SJCRH30 (cell line): ENCODE measurements at places on chromosomes 1 and 21.

DNA sequence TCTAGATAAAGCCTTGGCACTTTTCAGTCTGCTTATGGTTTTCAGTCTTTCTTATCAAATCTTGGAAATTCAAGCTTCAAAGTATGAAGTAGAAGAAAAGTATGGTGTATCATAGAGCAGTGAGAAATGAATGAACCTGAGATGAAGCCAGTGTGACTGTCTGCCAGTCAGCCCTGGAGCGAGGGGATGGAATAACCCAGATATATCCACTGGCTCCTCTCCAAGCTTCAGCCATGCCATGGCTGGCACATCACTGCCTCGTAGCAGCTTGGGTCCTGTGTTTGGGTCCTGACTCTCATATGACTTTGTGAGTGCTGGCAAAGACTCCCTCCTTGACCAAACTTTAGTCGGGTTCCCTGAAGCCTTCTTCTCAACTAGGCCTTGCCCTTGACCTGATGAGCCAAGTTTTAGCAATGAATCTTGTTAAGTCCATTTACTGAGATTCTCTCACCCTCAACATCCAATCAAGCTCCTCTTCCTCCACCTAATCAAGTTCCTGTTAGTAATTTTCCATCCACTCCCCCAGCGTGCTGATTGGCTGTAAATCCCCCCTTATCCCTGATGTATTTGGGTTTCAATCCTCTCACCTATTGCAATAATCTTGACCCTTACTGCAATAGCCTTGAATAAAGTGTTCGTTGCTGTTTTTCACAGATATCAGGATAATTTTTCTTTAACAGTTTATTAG, 62.5 kb upstream of the PRDX6 start:
- DNase-seq = no peak
- H3K36me3 ChIP-seq = no peaks in the 10 kb centered on the region
- H3K27ac ChIP-seq = no peak overlapping the region
- H3K4me3 ChIP-seq = no peak overlapping the region

DNA sequence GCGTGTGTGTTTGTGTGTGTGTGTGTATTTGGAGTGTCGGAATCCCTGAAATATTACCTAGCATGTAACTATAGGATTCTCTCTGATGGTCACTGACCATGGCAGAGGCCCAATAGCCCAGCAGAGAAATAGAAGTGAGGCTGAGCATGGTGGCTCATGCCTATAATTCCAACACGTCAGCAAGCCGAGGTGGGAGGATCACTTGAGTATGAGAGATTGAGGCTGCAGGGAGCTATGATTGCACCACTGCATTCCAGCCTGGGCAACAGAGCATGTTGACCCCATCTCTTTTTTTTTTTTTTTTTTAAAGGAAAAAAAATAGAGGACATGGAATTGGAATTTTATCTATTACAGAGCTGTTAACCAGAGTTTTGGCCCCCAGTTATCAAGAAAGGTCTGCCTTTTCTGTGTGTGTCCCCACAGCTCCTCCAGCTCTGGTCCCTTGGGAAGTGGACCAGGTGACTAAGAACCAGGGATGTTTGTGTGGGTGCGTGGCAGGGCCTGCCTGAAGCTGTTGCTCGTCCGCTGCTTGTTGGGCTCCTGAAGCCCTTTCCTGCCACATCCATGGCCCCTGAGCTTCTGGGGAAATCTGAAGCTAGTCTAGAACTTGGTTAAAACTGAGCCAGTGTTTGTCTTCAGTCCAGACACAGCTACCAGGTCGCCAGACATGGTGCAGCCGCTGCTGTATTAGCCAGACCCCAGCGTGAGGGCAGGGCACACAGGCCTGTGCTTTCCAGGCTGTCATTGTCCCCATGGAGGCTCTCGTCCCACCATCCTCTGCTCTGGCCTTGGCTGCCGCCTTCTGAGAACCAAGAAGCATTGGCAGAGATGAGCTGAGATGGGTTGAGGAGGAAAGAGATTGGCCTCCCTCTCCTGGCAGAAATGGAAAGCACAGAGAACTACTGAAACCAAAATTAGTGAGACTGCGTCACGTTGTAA, 25.5 kb downstream of the CAPN9 start:
- peak; percentile 60 for DNase-seq
- H3K4me3 ChIP-seq = no peak overlapping the region
- no peaks in the 10 kb centered on the region for H3K36me3 ChIP-seq
- peaks cover 7% of the 10 kb centered on the region for H3K4me1 ChIP-seq

DNA sequence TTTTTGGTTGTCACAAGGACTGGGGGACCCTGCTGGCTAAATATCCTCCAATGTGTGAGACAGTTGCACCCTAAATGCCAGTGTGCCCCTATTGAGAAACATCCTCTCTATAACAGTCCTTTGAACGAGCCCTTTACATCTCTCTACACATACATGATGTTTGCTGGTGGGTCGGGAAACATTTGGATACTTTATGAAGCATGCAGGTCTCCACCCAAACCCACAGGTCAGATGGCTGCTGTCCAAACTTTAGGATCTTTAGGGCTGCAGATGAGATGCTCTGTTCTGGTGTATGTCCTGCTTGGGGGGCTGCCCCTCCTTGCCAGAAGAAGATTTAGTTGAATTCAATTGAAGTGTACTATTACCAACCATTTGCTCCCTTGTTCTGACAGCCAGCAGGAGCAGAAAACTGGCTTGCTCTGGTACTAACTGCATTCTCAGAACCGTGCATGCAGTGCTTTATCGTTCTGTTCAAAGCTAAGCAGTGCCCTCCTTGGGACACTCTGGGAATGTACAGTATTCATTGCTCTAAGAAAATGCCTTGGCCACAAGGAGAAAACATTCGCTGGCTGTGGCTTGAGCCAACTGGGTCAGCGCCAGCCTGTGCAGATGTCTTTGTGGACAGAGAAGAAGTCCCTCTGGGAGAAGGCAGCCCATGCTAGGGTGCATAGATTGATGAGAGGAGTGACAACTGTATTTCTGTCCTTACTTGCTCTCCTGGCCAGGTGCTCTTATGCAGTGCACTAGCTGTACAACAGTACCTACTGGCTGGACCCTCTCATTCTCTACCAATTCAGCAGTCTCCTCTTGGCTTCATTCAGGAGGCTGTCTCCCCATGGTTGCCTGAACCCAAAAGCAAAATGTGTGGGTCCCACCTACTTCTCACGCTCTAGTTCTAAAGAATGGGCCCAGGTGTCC, 61.4 kb upstream of the DIRAS3 start:
- H3K36me3 ChIP-seq = no peaks in the 10 kb centered on the region
- H3K27ac ChIP-seq = no peak overlapping the region

- H3K27ac ChIP-seq = no peak overlapping the region
- H3K27me3 ChIP-seq = no peaks in the 10 kb centered on the region
- no peaks in the 10 kb centered on the region for H3K36me3 ChIP-seq
- no peak for DNase-seq
- no peak overlapping the region for H3K4me3 ChIP-seq
Measured at GRCh38 chr1:162300057-162300917, 76.4 kb downstream of the SPATA46 start.

- H3K36me3 ChIP-seq = no peaks in the 10 kb centered on the region
- H3K4me3 ChIP-seq = no peak overlapping the region
- H3K27ac ChIP-seq = no peak overlapping the region
- no peaks in the 10 kb centered on the region for H3K27me3 ChIP-seq
- no peaks in the 10 kb centered on the region for H3K4me1 ChIP-seq
Measured at GRCh38 chr1:29651684-29652665, 415.7 kb downstream of the PTPRU start.

DNA sequence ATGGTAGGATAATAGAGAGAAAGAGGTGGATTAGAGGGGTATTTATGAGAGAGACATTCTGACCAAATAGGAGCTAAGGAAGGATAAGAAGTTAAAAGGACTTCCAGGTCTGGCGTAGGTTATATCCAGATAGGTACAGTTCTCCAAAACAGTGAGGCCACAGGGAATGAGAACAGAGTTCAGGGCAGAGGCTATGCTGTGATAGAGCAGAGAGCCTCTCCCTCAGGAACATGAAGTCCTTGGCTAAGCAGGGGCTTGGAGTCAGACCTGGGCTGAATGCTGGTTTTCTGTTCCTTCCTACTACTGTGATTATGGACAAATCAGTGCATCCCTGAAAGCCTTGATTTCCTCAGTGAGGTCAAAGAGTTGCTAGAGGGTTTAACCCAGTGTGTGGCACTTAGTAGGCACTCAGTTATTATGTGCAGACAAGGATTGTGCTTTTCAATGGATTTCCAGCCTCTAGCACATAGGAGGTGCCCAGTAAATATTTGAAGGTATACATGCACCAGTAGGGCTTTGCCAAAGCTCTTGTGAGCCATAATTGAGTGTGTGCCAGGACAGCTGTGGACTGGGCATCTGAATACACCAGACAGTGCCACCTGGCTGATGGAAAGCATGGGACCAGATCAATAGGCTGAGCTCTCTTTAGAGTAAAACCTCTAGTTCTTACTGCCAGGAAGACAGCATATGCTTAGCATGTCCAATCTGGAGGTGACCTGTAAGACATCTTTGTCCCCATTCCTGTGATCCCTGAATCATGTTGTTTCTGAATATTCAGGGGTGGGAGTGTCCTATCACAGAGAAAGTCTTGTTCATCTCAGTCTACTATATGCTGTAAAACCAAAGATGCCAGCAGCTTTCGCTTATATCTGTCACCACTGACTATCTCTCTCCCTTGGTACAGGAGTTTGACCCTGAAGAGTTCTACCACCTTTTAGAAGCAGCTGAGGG, 111.1 kb downstream of the PIK3R3 start:
- peaks cover 35% of the 10 kb centered on the region for H3K36me3 ChIP-seq
- no peaks in the 10 kb centered on the region for H3K27me3 ChIP-seq
- H3K4me3 ChIP-seq = no peak overlapping the region

DNA sequence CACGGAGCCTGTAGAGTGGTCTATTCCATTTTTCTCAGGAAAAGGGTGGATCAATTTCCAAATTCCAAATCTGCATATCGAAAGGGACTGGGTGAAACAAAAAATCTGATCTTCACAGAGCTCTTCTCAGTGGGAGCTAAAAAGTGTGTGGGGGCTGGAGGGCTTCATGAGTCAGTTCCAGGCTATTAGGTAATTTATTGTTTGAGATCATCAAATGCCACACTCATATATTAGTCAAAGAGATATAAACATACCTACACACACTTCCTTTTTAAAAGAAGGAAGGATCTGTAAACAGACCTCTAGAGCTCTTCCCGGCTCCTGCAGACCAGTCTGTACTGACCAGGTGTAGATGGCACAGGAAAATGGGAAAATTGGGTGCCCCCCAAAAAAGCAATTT, 175.4 kb downstream of the ZBTB18 start:
- no peaks in the 10 kb centered on the region for H3K27me3 ChIP-seq
- no peaks in the 10 kb centered on the region for H3K36me3 ChIP-seq
- H3K4me3 ChIP-seq = no peak overlapping the region
- DNase-seq = no peak
- no peak overlapping the region for H3K27ac ChIP-seq

DNA sequence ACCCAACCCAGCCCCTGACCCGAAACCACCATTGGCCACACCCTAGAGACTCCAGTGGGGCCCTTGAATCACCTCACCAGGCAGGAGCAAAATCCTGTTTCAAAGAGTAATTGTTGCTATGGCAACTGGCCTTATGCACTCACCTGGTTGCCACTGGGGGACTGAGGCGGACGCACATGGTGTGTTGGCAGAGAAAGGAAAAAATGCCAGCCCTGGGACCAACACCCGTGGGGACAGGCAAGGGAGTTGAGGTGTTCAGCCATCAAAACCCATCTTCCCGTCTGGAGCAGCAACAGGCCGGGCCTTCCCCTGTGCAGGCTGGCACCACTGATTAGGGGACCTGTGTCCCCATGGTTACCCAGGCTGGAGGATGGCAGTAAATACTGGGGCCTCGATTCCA, 395.8 kb upstream of the VAMP3 start:
- no peak for DNase-seq
- no peaks in the 10 kb centered on the region for H3K36me3 ChIP-seq
- no peak overlapping the region for H3K4me3 ChIP-seq
- no peaks in the 10 kb centered on the region for H3K27me3 ChIP-seq
- H3K27ac ChIP-seq = no peak overlapping the region

GRCh38 chr1:152774875-152775274, at the start of gene LCE1F:
LCE1F (plus strand) TSS chr1:152775140; CDS start chr1:152776372, 1,232 bp downstream.
- no peak within 1 kb of the TSS for H3K27ac ChIP-seq
- H3K36me3 ChIP-seq = no peaks in the 10 kb centered on the region
- no peaks in the 10 kb centered on the region for H3K27me3 ChIP-seq
- no peak within 1 kb of the TSS for H3K4me3 ChIP-seq
- H3K4me1 ChIP-seq = no peaks in the 10 kb centered on the region

GRCh38 chr1:170686291-170686690, 22.4 kb downstream of the PRRX1 start:
- H3K27me3 ChIP-seq = no peaks in the 10 kb centered on the region
- H3K4me1 ChIP-seq = no peaks in the 10 kb centered on the region
- H3K27ac ChIP-seq = no peak overlapping the region
- no peak for DNase-seq
- H3K36me3 ChIP-seq = no peaks in the 10 kb centered on the region
- no peak overlapping the region for H3K4me3 ChIP-seq

GRCh38 chr1:165481820-165482532, 37.0 kb upstream of the RXRG start:
- no peaks in the 10 kb centered on the region for H3K36me3 ChIP-seq
- H3K27me3 ChIP-seq = no peaks in the 10 kb centered on the region
- H3K4me3 ChIP-seq = no peak overlapping the region

DNA sequence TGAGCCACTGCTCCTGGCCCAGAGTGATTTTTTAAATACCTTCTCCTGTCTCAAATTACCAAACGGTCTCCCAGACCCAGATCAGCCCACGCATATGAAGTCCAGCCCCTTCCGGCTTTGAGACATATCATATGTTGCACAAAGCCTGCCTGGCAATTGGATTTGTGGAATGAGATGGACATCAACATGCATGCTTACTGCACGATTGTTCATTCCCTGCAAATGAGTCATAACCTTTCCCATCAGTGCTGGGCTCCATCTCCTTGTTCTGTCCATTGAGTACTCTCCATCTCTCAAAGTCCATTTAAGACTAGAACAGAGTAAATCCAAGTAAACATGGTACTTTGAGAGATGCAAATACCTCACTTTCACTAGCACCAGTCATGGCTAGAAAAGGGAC, 612.2 kb upstream of the USP24 start:
- H3K27me3 ChIP-seq = no peaks in the 10 kb centered on the region; the same call in 1 of the 2 replicates
- H3K4me3 ChIP-seq = no peak overlapping the region
- no peaks in the 10 kb centered on the region for H3K4me1 ChIP-seq
- no peak for DNase-seq

DNA sequence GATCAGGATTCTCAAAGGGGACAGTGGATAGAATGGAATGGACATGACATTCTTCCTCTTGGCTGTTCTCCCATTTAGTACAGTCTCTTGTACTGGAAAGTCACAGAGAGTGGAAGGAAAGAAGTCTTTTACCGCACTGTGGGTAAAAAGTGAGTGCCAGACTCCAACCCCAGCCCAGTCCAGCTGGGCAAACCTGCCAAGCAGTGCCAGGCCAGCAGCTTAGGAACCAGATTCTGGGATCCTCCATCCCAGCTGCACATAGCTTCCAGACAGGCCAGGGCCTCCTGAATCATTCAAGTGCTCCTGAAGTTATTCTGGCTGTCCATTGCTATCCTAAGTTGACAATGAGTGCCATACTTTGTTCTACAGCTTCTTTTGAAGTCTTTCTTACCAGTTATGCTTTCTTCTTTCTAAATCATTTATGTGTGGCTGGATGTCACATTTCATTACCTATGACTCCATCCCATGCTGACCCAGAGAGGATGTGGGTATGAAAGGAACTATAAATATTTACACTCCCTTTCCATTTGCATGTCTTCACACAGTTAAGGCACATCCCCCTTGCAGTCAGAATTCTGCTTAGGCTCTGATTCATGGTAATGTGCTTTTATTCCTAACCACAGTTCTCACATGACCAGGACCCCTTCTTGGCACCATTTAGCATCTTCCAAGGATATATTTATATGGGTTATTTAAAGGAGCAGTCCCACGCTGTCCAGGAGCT, 88.9 kb downstream of the AK5 start:
- no peak overlapping the region for H3K27ac ChIP-seq
- no peak overlapping the region for H3K4me3 ChIP-seq
- no peaks in the 10 kb centered on the region for H3K36me3 ChIP-seq
